HepG2 (cell line): ENCODE measurements at places on chromosomes 4 and X.
A peak's percentile ranks its signal among the peaks of the same experiment; 100 is the strongest.

DNA sequence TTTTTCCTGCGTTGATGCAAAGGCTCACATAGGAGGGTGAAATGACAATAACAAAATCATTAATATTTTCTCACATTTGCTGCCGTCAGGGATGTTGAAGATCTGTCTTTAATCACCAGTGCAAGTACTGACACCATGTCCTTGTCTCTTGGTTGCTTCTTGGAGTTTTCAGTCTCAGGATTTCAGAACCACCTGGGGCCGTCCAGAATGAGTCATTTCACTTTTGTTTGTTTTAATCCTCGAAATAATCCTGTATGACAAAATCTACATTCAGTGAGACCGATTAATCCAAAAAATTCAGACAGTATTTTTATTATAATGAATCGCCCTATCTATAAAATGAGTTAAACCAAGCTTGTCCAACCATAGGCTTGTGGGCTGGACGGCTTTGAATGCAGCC, 47.2 kb downstream of the NEIL3 start:
- no peak for DNase-seq

DNA sequence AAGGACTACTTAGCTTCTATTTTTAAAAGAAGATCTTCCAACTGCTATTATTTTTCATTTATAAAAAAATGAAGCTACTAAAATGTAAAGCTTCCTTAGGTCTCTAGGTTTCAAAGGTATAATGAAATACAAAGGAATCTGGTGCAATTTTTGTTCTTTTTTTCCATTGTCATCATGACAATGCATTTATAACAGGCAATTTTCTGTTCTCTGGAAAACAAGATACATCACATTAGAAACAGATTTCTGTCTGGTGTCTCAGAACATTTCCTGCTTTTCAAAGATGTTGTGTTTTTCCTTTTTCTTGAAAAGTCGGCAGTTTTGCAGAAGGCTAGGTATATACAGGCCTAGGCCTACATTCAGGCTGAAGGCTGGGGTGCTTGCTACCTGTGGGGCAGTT, 63.6 kb upstream of the ATP8A1 start:
- no peak for DNase-seq

DNA sequence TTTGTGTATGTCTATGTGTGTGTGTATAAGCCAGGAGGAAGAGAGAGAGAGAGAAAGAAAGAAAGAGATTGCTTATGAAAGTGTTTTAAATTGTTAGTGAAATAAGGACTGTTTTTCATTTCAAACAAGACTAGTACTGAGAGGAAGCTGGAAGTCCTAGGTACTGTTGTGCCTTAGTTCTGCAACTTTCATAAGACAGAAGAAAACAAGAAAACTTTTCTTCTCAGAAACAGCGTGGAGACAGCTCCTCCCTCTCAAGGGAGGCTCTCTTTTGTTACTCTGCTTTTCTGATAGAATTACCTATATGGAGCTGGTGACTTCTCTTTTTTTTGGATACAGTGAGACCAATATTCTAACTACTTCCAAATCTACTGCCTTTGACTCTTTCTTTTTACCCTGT, 62.5 kb downstream of the BANK1 start:
- DNase-seq = no peak

GRCh38 chr4:100421361-100421978, 96.4 kb downstream of the EMCN start:
- peak; percentile 7 for DNase-seq

DNA sequence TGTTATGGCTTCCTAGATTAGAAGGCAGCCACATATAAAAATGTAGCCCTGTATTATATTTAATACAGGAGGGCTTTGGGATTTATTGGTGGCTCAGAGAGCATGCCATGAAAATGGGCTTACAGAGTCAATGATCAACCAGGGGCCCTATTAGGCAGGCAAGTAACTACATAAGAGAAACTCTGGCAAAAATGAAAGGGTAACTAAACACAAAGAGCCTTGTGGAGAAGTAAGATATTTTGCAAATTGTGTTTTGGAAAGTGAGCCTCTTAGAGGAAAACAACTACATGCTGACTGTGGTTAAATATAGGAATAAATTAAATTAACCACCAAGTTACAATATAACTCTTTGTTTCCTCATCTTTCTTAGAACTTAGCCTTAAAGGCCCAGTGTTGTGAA, 5.5 kb downstream of the SAT1 start:
- DNase-seq = no peak
